Frontal cortex (tissue), 4 donors: ENCODE measurements at places on chromosomes 7 and 10. TPM values are rescaled to one million over a fixed set of nuclear protein-coding genes. Genes with fewer than 3 reads are reported as not detected.
A peak's percentile ranks its signal among the peaks of the same experiment; 100 is the strongest.

- no peak for DNase-seq
Observed at GRCh38 chr10:51700228-51700817, 928 bp upstream of the CSTF2T start.

DNA sequence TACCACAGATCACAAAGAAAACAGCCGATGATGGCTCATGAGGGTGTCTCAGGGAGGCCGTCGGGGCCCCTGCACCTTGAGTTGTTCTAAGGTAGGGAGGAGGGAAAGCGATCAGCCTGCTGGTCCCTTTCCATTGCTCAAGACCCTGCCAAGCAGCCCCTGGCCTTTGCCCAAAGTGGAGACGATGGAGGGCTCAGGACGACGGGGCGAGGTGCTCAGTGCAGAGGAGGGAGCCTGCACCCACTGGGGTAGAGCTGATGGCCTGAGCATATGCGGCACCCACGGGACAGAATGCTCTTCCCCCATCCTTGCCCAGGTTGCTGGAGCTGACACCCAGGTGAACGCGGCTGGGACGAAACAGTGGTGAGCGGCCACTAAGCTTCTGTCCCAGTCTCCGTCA, 58.3 kb upstream of the FAM20C start:
- DNase-seq: no peak

DNA sequence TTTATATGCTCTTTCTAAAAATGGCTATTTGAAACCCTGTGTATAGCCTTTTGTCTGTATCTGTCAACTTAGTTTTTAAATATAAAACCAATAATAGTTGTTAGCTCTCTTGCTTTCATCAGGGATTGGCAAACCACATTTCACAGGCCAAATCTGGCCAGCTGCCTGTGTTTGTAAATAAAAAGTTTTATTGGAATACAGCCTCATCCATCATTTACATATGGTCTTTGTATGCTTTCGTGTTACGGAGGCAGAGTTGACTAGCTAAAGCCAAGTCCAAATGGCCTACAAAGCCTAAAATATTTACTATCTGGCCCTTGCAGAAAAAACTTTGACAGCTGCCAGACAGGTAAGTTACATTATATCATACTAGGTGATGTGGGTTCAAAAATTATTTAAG, 235.0 kb downstream of the BICC1 start:
- no peak for DNase-seq

DNA sequence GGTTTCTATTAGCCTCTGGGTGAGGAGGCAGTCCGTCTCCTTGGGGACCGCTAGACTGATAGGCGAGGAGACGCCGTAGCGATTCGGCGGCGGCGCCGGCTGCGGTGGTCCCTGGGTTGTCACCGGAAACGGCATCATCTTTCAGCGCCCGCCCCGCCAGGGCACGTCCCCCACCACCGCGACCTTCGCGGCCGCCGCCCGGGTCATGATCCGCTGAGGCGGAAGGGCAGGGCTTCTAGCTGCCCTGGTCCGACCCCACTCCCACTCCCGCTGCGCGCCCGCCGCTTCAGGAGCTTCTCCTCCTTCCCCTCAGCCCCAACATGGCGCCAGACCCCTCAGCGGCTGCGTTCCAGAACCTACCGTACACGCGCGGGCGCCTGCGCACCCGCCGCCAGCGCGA, at the start of gene PAPOLB:
TSS of gene PAPOLB (minus strand) at position 358 of the 400 bp plus-strand sequence. CDS start at position 138, 220 bp downstream.
- no peak for DNase-seq

GRCh38 chr10:100790761-100791208, 45.4 kb downstream of the PAX2 start:
- no peak for DNase-seq

GRCh38 chr7:71733107-71733870, 601.3 kb downstream of the GALNT17 start:
- peak; percentile 75 for DNase-seq

- peak; percentile 18 for DNase-seq
Observed at GRCh38 chr10:21953585-21954057, 49.9 kb downstream of the DNAJC1 start.

FGFBP3 gene
- 18.3 TPM for total RNA-seq

WEE2 gene
- total RNA-seq: under 0.01 TPM

PKD2L1 gene
- not detected for total RNA-seq
